ENCODE measurements at places on chromosomes 4 and X. TPM values are rescaled to one million over a fixed set of nuclear protein-coding genes. Genes with fewer than 3 reads are reported as not detected.

DNA sequence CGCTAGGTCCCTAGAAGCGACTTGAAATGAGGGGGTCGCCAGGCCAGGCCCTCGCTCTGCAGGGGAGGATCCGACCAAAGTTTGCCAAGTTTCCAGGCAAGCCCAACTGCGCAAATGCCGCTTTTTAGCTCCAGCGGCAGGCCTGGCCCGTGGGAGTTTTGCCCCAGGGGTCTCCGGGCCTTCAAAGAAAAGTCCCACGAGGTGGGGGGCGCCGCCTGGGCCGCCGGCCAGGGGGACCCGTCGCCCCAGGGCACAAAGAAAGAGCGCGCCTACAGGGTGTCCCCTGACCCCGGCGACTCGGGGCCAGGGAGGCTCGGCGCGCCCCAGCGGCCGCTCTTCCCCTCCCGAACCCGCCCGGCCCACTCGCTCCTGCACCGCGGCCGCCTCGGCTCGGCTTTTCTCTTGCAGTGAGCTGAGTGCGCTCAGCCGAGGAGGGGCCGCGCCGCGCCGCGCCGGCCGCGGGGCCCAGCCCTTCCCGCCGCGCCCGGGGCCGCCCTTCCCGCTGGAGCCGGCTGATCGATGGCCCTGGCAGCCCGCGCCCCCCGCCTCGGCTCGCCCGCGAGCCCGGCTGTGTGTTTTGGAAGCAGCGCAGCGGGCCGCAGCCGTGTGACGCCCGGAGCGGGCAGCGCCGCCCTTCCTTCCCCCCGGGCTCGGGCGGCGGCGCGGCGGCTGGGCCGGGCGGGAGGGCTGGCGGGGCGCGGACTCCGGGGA lies 754 bp upstream of the KLF3 start:
- peak overlapping the region; percentile 81 for H3K27ac ChIP-seq
- no peaks in the 10 kb centered on the region for H3K36me3 ChIP-seq
- peak overlapping the region; percentile 52 for H3K4me3 ChIP-seq
- peaks cover 25% of the 10 kb centered on the region for H3K4me1 ChIP-seq

DNA sequence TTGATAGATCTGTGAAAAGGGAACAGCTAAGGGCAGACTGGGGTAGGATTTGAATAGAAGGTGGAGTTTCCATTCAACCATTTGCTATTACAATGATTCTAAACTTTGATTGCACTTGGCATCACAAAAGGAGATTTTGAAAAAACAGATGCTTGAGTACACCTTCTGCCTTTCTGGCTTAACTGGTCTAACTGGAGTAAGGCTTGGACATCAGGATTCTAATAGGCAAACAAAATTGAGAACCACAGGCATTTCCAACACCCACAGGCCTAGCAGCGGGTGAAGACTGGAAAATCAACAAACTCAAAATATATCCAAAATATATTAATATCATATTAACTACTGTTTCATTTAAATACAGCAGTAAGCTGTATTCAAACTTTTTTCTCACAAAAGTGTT lies 1.9 kb upstream of the VEGFC start:
- H3K27ac ChIP-seq: no peak overlapping the region
- no peaks in the 10 kb centered on the region for H3K4me1 ChIP-seq
- no peaks in the 10 kb centered on the region for H3K27me3 ChIP-seq
- H3K36me3 ChIP-seq: no peaks in the 10 kb centered on the region
- no peak for DNase-seq

GRCh38 chr4:56531823-56532222 lies 26.2 kb downstream of the ARL9 start:
- no peaks in the 10 kb centered on the region for H3K4me1 ChIP-seq
- H3K36me3 ChIP-seq: no peaks in the 10 kb centered on the region
- H3K4me3 ChIP-seq: no peak overlapping the region
- no peaks in the 10 kb centered on the region for H3K27me3 ChIP-seq
- no peak overlapping the region for H3K27ac ChIP-seq

PPP4R3C gene
- total RNA-seq: not detected

DNA sequence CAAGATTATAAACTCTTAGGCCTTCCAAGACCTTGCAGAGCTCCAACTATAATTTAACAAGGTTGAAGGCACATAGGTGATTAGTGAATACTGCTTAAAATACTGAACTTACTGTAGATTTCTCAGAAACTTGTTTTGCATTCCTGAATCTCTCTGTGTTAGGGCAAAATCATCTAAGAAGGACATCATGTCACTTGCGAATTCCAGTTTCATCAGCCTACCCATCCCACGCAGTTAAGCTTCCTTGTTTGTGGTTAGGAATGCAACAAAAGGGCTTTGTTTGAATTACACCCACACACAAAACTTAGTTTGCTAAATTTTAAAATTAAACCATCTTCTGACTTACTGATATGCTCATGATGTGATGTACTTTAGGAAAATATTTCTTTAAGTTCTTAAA lies 174.0 kb downstream of the SOWAHB start:
- H3K27ac ChIP-seq: peak overlapping the region; percentile 25
- peak overlapping the region; percentile 6 for H3K4me3 ChIP-seq
- no peaks in the 10 kb centered on the region for H3K36me3 ChIP-seq
- H3K27me3 ChIP-seq: no peaks in the 10 kb centered on the region
- peaks cover 39% of the 10 kb centered on the region for H3K4me1 ChIP-seq

NHSL2 gene
- total RNA-seq: 0.22 TPM

TMA16 gene
- total RNA-seq: 52.7 TPM

GRCh38 chrX:11399489-11400094 lies 106.4 kb downstream of the AMELX start:
- no peak for DNase-seq
- H3K27ac ChIP-seq: no peak overlapping the region
- no peaks in the 10 kb centered on the region for H3K4me1 ChIP-seq
- H3K36me3 ChIP-seq: no peaks in the 10 kb centered on the region
- no peak overlapping the region for H3K4me3 ChIP-seq
- H3K27me3 ChIP-seq: no peaks in the 10 kb centered on the region

NAAA gene
- total RNA-seq: 17.0 TPM

DNA sequence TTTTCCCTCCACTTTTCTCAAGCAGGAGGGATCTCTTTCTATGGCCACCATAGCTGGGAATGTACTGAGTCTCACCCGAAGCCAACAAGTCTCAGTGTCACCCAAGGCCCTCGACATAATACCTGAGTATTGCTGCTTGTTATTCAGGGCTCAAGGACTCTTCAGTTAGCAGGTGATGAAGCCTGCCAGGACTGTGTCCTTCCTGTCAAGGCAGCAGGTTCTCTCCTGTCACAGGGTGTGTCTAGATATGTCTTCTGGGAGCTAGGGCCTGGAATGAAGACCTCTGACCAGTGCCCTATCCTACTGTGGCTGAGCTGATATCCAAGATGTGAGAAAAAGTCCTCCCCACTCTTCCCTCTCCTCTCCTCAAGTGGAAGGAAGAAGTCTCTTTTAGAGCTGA lies 391.0 kb upstream of the DIPK2B start:
- no peaks in the 10 kb centered on the region for H3K4me1 ChIP-seq
- no peak overlapping the region for H3K27ac ChIP-seq
- H3K36me3 ChIP-seq: no peaks in the 10 kb centered on the region
- H3K27me3 ChIP-seq: no peaks in the 10 kb centered on the region
- no peak overlapping the region for H3K4me3 ChIP-seq
- no peak for DNase-seq

PRSS48 gene
- not detected for total RNA-seq

DNA sequence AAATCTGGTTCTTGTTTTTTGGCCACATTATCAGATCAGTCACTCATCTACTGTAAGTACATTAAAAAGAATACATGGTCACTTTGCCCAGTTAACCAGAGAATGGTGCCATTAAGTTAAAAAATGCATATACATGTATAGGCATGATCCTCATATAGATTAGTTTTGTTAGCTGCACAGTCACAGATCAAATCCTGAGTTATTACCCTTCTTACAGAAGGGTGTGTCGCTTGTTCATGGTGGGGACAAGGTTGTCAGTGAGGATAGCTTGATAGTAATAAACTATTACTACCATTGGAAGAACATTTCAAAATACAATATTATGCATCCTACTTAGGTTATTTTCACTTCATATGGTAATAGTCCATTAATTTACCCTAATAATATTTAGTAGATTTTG lies 48.5 kb downstream of the GALNT7 start:
- no peaks in the 10 kb centered on the region for H3K36me3 ChIP-seq
- peak overlapping the region; percentile 50 for H3K27ac ChIP-seq
- H3K4me3 ChIP-seq: peak overlapping the region; percentile 35
- peaks cover 42% of the 10 kb centered on the region for H3K4me1 ChIP-seq
- H3K27me3 ChIP-seq: no peaks in the 10 kb centered on the region

- no peaks in the 10 kb centered on the region for H3K27me3 ChIP-seq
- no peak for DNase-seq
- H3K4me3 ChIP-seq: no peak overlapping the region
- no peaks in the 10 kb centered on the region for H3K36me3 ChIP-seq
Measured at GRCh38 chrX:20267931-20268701, 1.4 kb upstream of the RPS6KA3 start.

DNA sequence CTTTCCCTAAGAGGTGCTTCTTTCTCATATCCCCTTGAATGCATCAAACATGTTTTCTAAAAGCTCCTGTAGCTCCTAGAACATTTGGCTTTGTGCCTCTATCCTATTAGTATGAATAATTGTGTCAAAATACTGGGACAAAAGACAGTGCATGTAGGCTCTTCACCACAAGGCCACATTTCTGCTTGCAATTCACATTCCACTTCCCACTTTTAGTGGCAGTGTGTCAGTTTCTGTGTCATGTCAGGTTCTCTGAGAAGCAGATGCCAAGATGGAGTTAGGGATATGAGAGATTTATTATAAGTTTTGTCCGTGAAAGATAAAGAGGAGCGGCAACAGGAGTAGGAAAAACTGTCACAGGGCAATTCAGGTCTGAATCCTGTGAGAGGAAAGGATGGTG lies 61.3 kb upstream of the GPRIN3 start:
- H3K4me3 ChIP-seq: no peak overlapping the region
- no peaks in the 10 kb centered on the region for H3K36me3 ChIP-seq
- no peak overlapping the region for H3K27ac ChIP-seq
- DNase-seq: no peak
- H3K4me1 ChIP-seq: no peaks in the 10 kb centered on the region
- no peaks in the 10 kb centered on the region for H3K27me3 ChIP-seq

Measured in HCT116 (cell line).